ENCODE measurements at places on chromosomes 1 and 21.

DNA sequence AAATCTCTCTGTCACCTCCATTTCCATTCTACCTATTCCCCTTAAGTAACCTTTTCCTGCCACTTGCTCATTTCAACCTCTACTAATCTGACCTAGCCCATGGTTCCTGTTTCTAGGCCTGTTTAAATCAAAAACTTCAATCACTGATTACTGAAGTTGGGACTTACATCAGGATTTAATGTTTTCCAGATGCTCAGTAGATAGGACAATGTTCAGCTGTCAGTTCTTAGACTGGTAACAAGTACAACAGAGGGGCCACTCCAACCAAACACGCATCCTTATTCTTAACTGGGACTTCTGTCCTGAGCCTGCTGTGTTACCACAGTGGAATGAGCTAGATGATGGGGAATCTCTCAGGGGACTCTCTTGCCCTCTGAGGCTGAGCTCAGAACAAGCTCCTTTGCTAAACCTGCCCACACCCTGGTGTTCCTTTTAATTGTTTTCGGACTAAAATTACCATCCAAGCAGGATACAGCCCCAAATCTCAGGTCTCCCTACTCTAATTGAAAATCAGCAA lies 974.6 kb downstream of the TTLL7 start:
- DNase-seq: no peak

DNA sequence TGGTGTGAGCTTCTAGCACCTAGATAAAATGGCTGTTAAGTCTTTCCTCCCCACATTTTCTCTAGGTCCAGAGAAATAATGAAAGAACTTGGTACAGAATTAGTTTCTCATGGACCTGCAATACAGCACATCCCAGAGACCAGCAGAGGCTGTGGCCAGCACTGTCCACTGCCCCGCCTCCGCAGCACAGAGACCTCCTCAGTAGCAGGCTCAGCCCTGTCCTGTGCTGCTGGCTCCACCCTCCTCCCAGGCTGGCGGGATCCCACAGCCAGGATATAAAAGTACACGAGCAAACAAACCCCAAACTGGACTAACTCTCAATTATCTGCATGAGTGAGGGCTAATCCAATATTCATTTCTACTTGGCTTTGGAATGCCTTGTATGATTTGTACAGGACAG lies 401.5 kb downstream of the RPS6KC1 start:
- no peak for DNase-seq

DNA sequence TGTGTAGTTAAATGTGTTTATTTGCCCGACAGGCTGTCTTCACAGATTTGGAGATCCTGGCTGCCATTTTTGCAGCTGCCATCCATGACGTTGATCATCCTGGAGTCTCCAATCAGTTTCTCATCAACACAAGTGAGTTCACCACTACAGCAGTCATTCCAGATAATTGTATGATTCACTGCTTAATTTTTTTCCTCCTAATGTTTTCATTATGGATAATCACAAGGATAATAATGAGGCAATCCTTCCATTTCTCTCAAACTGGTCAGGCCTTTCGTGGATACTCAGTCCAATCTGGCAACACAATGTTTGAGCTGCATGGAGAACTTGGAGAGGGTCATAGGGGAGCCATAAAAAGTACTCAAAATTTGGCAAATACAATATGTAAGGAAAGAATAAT lies 168.3 kb upstream of the SGIP1 start:
- no peak for DNase-seq

- DNase-seq: peak; percentile 99
Measured at GRCh38 chr21:42973991-42974831, at the start of gene PKNOX1. TSS of gene PKNOX1 (plus strand) at chr21:42974562. CDS start at chr21:43004382, 29,820 bp downstream.

DNA sequence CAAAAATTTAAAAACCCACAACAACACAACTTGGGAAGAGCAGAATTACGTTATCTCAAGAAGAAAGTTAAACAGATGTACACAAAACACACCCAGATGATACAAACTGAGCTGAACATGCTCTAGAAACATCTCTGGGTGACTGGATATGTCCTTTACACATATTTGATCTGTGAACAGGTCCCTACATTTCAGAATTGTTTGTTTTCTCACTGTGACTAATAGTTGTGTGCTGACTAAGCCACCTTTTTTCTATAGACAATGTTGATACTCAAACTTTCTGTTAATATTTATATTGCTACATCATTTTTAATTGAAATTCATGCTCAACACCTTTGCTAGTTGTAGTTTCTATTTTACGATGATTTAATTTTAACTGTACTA lies 1.0 kb upstream of the F11R start:
- no peak for DNase-seq

- no peak for DNase-seq
Measured at GRCh38 chr1:18482721-18483425, 2.1 kb downstream of the KLHDC7A start.

- no peak for DNase-seq
Measured at GRCh38 chr1:66984491-66984890, 59.7 kb downstream of the MIER1 start.

GRCh38 chr1:226778657-226779058 lies 39.6 kb upstream of the ITPKB start:
- DNase-seq: no peak

GRCh38 chr21:42532466-42533181 lies 19.0 kb downstream of the SLC37A1 start:
- DNase-seq: no peak

DNA sequence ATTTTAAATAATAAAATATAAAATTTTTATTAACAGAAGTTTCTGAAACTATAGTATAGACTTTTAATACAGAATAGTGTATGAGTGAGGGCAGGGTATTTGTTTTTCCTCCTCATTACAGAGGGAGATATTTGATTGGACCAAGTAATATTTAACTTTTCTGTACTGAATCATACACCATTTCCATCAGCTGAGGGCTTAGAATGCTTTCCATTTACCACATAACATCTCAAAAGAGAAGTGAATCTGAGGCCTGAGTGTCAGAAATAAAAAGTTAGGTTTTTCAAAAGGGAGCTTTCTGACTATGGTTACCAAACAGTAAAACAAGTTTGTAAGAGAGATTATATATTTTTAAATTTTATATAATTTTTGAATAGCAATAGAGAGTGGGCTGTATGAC lies 29.5 kb downstream of the TLCD4 start:
- DNase-seq: no peak

DNA sequence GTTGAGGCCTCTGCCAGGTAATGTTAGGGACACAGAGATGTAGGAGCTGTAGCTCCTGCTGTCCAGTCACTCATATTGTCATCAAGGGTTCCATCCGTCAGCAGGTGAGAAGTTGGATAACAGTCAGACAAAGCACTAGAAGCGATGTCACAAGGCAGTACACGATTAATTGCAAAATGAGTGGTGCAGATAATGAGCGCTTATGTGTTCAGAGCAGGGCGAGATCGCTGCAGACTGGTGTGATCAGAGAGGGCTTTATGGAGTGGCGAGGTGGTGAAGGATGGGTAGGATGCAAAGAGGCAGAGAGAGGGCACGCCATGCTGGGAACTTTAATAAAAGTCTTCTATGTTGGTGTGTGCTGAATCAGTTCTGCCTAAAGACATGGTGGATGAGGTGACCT lies 8.8 kb downstream of the TMCC2 start:
- no peak for DNase-seq

GRCh38 chr1:236302941-236303340 lies 21.2 kb upstream of the ERO1B start:
- no peak for DNase-seq

DNA sequence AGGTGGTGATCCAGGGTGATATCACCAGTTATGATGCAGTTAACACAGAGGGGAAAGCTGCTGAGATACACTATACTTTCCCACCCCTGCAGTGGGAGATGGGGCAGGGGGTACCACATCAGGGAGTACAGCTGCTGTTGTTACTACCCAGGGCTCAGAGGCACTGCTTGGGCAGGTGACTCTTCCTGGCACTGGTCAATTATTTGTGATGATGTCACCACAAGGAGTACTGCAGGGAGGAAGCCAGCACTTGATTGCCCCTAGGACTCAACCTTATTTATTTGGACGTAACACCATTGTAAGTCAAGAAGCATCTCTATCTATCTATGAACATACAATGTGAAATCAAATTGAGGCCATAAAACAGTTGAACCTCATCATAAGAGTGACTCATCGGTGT lies 10.1 kb downstream of the IFNAR1 start:
- no peak for DNase-seq

DNA sequence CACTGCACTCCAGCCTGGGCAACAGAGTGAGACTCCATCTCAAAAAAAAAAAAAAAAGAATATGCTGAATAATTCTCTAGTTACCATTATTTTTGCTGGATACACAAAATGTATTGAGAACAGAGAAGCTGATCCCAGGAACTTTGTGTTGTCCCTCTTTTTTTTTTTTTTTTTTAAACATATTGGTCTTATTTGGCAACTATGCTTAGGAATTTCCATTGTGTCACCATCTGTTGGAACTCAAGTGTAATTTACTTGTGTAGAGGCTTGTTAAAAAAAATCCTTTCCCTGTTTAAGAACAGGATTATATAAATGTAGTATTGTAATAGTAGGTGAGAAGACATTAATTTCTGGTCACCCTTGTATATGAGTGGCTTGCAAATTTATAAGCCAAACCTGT lies 28.6 kb downstream of the CAMSAP2 start:
- DNase-seq: no peak

- no peak for DNase-seq
Measured at GRCh38 chr1:94245747-94246438, 8.5 kb upstream of the ARHGAP29 start.

- DNase-seq: no peak
Measured at GRCh38 chr21:44803651-44804050, 2.0 kb upstream of the UBE2G2 start.

DNA sequence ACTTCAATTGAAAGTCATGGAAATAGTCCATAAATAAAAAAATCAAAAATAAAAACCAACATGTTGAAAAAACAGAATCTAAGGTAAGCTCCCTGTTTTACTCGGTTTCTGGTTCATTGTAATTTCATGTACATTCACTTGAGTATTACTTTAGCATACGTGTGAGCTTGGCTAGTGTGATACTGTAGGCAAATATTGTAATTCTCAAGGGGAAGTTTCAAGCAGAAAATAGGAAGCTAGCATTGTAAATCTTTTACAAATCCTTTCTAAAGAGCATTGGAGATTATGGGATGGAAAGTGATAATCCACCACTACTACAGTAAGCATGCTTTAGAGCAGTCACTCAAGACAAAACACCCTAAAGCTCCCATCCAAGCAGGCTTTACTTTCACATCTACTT lies 3.3 kb upstream of the LPAR3 start:
- DNase-seq: no peak

GRCh38 chr1:30572192-30572591 lies 151.2 kb downstream of the MATN1 start:
- DNase-seq: no peak

DNA sequence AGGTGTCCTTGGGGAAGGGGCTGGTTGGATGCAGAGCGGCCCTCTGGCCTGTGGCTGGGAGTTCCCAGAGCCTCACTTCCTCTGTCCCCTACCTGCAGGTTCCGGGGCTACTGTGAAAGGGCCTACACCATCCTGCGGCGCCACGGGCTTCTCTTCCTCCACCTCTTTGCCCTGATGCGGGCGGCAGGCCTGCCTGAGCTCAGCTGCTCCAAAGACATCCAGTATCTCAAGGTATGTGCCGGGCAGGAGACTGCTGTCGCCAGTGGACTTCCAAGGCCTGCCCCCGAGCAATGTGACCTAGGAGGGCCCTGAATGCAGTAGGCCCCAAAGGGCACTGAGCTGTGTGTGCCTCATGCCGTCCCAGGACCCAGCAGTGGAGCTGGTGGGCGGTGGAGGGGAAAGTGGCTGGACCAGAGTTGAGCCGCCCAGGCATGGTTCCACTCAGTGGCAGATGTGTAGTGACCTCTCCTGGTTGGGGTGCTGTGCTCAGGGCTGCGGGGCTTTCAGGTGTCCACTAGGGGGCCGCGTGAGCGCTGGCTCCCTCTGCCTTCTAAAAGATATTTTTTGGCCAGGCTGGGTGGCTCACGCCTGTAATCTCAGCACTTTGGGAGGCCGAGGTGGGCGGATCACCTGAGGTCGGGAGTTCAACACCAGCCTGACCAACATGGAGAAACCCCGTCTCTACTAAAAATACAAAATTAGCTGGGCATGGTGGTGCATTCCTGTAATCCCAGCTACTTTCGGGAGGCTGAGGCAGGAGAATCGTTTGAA lies 73.4 kb downstream of the PIK3CD start:
- DNase-seq: peak; percentile 60

GRCh38 chr1:44945967-44946366 lies 40.4 kb downstream of the EIF2B3 start:
- no peak for DNase-seq

GRCh38 chr1:41574842-41575241 lies 90.4 kb upstream of the EDN2 start:
- DNase-seq: no peak

- DNase-seq: no peak
Measured at GRCh38 chr1:29520571-29521437, 284.5 kb downstream of the PTPRU start.

GRCh38 chr1:5109633-5110032 lies 455.2 kb downstream of the AJAP1 start:
- no peak for DNase-seq

DNA sequence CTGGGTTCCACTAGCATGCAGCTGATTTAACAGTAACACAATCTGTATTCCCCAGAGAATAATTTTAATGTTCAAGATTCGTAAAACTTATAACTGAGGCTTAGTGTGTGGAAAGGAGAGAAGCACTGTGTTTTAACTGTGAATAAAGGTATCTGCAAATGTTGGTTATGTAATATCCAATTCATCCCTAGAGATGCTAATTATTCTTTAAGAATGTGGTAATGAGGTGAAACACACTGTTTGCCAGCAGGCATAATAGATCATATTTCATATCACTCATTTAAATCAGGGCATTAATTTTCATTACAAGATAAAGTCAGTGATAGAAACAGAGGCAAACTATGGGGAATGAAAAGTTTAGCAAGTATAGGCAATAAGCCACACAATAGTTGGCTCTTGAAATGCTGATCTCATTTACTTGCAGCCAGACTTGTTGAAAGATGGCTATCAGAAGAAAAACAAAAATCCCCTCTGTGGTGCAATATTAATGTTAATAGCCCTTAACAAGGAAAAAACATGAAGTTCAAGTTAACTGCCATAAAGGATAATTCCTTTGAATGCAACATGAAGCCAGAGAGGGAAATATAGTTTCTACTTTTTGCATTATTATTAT lies 33.4 kb downstream of the HMCN1 start:
- DNase-seq: no peak

DNA sequence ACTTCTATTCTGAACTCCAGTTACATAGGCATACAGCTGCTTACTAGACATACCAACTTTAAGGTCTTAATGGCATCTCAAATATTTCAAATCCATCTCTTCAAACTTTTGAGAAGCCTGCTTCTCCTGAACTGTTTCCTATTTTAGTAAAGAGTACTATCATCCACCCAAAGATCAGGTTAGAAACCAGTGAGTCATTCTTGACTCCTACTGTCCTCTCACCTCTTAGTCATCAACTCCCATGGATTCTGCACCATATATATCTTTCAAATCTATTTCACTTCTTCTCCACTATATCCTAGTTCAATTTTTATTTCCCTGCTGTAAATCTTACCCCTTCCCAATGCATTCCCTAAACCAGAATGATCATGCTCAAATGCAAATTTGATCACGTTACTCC lies 18.1 kb upstream of the BEND5 start:
- no peak for DNase-seq

GRCh38 chr1:58045094-58045705 lies 501.3 kb downstream of the OMA1 start:
- no peak for DNase-seq

- no peak for DNase-seq
Measured at GRCh38 chr1:226496453-226497015, 52.0 kb upstream of the STUM start.

Data from Caco-2 (cell line).